HCT116 (cell line): ENCODE measurements at places on chromosomes 1 and 21.

- DNase-seq, result no peak
Measured at GRCh38 chr1:208728815-208729214, 484.6 kb upstream of the PLXNA2 start.

- DNase-seq, result no peak
Measured at GRCh38 chr1:61506944-61507500, 217.9 kb downstream of the TM2D1 start.

DNA sequence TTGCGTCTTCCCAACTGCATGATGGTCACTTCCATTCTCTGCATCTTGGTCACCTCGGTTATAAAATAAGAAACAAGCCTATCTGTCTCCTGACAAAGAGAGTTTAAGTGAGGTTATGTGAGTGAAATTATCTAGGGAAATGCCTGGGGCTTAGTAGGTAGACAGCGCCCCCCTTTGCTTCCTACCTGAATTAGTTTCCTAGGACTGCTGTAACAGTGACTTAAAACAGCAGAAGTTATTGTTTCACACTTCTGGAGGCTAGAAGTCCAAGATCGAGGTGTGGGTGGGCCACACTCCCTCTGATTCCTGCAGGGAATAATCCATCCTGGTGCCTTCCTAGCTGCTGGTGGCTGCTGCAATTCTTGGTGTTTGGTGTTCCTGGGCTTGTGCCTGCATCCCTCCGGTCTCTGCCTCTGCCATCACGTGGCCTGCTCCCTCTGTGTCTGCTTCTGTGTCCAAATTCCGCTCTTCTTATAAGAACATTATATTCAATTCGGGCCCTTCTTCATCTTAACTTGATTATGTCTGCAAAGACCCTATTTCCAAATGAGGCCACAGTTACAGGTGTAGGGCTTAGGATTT, 92.6 kb downstream of the IGSF21 start:
- DNase-seq, result no peak

DNA sequence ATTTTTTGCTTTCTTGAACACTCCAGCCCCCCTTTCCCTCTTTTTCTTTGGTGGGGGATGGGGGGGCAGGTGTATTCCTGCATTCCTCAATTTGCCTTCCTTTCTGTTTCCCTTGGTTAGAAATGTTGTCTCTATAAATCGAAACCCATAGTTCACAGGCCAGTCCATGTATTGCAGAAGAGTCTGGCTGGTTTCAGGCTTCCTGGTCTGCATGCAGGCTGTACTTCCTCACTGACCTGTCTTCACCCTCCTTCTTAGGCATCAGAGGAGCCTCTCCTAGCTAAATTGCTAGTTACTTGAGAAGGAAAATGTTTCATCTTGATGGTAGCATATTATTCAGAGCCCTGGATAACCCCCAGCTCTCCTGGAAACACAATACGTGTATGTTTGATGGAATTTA, 140.0 kb downstream of the SPATA46 start:
- no peak for DNase-seq

DNA sequence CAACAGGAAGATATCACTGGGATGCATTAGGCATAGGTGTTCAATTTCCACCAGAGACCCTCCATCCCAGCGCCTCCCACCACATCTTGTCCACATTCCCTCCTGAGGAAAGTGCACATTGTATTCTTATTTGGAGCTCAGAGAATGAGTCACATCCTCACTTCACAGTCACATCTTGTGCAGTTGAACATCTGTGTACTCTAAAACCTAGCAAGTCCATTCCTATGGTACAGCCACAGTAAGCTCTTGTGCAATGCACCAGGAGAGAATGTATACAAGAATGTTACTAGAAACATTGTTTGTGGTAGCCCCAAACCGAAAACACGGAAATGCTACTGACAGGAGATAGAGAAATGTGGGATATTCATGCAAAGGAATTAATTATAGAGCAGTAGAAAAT, 1.6 kb upstream of the KDF1 start:
- no peak for DNase-seq

GRCh38 chr1:227219715-227220292, 98.5 kb downstream of the CDC42BPA start:
- DNase-seq, result no peak

DNA sequence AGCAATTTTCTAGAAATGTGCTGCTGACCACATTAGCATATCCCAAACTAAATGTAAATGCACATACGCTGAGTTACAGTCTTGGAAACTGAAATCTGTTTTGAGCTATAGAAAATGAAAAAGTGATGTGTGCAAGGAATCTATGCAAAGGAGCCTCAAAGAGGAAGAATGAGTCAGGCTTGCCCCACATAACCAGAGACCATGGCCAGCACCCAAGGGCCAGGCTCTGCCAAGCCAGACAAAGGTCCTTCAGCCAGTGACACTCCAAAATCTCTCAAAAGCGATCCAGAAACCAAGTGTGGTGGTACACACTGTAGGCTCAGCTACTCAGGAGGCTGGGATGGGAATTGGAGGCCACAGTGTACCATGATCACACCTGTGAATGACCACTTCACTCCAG, 195.2 kb downstream of the TOMM20 start:
- no peak for DNase-seq

DNA sequence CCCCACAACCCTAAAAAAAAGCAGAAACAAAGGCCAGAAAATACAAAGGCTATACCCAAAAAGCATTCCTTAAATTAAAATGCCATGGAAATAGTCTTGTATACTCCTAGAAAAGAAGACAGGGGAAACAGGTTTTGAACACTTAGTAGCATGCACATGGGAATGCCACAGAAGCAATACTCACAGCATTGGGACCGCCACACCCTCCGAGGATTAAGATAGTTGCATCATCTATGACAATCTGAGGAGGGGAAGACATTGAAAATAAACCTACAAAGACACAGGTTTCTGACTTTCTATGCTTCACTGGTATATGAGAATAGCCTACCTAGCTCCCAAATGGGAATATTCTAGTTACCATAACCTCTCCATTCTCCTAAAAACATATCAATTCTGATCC, 15.9 kb upstream of the CPLANE2 start:
- no peak for DNase-seq

- no peak for DNase-seq
Measured at GRCh38 chr21:24939291-24939690, 668.0 kb downstream of the MRPL39 start.
